Activated T-cell treated with anti-CD3 and anti-CD28 coated beads for 1 hour (primary cell): ENCODE measurements at places on chromosomes 13 and 19.

DNA sequence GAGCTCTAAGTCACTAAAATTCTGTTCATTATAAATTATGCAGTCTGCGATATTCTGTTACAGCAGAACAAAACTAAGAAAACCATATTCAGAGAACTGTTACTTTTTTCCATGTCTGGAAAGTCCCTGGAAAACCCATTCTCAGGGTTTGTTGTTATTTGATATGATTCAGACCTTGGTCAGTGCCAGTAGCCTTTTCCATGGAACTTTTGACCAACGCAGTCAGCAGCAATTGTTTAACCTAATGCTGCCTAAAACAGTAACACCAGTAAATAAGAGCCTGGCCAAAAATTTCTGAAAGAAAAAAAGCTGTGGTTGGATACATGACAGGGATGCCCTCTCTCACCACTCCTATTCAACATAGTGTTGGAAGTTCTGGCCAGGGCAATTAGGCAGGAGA, 402.7 kb downstream of the TBC1D4 start:
- no peak for DNase-seq

GRCh38 chr19:4694211-4694987, 24.3 kb upstream of the MYDGF start:
- no peak for DNase-seq

DNA sequence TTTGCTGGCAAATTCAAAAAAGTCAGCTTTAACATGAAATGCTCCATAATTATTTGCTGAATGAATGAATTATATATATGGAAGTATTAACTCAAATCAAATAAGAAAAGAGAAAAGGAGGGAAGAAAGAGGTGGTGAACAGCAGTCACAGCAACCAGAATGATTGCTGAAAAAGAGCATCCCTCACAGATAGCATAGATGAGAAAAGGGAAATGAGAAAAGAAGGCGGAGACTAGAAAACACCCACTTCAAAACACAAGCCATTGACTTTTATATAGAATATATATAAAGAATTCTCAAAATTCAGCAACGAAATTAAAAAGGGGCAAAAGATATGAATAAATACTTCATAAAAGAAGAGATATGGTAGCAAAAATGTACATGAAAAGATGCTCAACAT, 75.2 kb downstream of the CAB39L start:
- no peak for DNase-seq

DNA sequence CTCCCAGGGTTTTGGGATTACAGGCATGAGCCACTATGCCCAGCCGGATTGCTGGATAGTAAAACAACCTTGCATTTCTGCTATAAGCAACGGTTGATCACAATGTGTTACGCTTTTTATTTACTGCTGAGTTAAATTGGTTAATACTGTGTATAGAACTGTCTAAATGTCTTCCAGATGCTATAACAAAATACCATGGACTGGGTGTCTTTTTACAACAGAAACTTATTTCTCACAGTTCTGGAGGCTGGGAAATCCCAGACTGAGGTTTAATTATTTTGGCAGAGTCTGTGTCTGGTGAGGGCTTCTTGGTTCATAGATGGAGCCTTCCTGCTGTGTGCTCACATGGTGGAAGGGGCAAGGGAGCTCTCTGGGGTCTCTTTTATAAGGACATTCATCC, 65.5 kb downstream of the ING1 start:
- DNase-seq = no peak

- DNase-seq = no peak
These were observed 1600.9 kb upstream of the MIR17HG start for GRCh38 chr13:89746554-89746953.

DNA sequence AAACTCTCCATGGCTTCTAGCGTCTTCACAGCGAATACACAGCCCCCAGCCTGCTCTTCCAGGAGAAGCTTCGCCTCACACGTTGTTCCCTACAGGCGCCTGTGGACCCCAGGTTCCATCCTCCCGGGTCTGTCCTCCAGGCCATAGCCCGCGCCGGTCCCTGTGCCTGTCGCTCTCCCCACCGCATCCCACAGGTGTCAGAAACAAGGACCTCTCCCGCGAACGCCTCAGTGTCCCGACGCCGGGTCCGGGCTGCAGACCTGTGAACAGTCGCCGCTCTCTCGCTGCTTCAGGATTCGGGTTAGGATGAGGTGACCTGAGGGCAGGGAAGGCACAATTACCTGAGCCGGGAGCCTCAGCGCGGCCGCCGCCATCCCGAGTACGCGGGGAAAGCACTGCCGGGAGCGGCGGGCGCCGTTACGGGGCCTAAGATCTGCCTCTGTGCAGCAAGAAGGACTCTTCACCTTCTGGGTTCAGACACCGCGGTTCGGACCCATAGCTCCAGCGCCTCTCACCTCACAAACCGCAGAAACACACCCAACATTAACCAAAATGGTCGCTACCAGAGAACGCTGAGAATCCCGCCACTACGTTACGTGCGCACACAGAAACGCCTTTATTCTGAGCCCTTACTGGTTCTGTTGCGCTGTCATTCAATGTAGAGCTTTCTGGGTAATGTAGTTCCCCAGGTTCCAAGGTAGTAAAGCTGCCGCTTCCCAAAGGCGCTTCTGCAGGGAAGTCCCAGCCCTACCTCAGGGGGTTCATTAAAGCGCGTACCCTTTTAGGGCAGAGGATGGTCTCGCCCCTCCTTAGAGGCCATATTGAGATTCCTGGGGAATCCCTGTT, at the start of gene ZNF418:
TSS of gene ZNF418 (minus strand) at position 583 of the 846 bp plus-strand sequence. CDS start 1,580 bp downstream, outside the sequence.
- peak; percentile 8 for DNase-seq

DNA sequence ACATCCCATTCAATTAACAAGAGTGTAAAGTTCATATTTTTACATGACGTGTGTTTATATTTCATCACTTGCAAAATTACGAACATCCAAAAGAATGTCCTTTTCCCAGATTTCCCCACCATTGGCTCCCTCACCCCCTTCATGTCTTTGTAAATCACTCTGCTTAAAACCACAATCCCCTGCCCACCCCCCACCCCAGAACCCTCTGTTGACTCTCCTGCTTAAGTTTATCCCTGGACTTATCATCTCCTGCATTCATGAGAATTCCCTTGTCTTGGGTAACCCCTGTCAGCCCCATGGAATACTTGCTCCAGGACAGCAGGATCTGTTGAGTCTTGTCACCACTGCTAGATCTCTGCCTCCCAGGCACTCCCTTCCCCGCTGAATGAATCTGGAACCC, 109.9 kb downstream of the COL4A1 start:
- no peak for DNase-seq

DNA sequence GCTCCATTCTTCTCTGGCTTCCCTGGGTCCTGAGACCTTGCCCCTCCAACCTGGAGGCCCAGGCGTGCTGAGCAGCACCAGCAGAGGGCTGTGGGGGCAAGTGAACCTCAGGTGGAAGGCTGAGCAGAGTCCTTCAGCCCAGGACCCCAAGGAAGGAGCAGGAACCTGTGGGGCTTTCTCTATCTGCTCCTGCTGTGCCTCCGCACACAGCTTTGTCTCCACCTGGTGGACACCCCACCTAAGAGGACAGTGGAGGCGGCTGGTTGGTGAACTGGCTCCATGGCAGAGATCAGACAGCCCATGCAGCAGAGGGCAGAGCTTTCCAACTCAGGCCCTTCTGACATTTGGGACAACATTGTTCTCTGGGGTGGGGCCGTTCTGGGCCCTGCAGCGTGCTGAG, 19.7 kb downstream of the ZFR2 start:
- peak; percentile 40 for DNase-seq

DNA sequence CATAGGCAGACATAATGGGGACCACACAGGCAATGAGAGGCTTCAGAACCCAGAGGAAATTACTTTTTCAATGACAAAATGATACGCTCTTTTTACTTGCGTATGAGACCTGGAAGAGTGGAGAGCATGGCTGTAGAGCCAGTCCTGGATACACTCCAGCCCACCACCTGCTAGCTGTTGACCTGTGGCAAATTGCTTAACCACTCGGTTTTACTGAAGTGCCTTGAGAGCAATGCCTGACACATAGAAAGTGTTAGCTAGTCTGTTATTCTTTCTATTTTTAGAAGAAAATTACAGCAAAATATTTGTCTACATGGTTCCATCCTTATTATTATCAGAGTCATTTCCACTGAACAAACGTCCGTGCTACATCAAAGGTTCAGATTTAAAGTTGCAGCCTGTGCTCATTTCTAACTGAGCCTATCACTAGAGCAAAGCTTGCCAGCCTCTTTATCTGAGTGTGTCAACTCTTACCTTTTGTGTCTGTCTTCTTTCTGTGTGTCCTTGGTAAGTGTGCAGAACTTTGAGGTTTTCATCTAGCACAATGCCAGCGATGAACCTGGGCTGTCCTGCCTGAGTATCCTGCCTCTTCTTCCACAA, 9.6 kb upstream of the GPR183 start:
- no peak for DNase-seq

DNA sequence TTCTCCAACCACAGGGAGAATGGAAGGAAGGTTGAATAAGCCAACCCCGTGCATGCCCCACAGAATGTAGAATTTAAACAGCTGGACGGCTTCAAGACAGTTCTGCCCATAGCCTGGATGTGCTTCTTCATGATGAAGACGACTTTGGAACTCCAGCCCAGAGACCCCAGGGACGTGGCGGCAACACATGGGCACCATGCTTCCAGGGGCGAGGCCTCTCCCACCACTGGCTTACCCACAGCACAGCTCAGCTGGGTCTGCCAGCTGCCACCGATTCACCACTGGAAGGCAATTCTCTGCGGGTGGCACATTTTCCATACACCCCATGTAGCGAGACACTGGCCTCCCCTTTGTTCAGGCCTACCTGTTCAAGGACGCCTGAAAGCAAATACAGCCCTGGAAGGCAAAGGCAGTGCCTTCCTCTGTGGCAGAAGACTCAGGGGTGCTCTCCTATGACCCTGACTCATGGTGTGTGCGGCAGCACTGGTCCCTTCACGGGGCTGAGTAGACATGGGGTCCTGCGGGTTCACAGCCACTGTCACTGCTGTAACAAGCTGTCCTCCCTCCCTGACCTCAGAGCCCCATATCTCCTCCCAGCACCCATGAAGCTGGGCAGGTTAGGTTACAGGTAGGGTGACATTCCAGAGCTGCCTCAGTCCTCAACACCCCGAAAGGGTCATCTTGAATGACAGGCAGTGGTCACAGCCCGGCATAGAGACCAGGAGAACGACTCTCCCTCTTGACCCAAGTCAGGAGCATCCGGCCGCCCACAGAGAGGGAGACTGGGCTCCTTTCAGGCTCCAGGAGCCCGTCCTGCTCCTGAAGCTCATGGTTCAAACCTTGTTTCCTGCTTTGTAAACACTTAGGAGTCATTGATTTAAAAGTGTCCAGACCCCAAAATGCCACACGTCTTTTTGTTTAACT, 72.7 kb downstream of the SPACA7 start:
- no peak for DNase-seq

GRCh38 chr19:8575467-8575997, 1.7 kb downstream of the MYO1F start:
- peak; percentile 42 for DNase-seq

GRCh38 chr19:8635422-8635821, 5.0 kb downstream of the NFILZ start:
- no peak for DNase-seq

DNA sequence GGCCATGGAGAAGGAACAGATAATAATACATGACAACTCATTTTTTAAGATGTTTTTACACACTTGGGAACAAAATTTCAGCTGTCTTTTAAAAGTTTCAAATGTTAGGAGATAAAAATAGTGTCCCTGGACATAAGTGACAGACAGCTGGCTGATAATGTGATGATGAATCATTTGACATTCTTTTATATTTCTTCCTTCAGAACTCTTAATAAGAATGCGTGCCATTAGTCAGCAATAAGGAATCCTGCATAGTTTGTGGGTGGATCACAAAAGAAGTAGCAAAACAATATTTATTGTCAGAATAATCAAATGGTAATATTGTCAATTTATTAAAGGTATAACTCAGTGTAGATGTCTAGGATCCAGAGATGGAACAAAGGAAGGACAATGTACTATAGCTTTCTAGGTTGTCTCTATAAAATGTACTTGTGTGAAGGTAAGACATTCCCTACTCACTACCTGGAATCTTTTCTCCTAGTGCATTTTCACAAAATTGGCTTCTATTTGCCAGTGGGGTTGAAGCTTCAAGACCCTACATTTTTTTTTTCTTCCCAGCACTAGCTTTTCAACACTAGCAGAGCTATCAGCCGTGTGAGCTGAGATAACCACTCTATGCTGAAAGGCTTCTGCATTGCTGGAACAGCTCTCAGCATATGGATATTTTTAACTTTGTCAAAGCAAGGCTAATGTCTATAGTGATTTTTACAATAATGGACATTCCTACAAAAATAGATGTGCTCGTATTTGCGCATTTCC, 175.6 kb upstream of the SLITRK6 start:
- no peak for DNase-seq

DNA sequence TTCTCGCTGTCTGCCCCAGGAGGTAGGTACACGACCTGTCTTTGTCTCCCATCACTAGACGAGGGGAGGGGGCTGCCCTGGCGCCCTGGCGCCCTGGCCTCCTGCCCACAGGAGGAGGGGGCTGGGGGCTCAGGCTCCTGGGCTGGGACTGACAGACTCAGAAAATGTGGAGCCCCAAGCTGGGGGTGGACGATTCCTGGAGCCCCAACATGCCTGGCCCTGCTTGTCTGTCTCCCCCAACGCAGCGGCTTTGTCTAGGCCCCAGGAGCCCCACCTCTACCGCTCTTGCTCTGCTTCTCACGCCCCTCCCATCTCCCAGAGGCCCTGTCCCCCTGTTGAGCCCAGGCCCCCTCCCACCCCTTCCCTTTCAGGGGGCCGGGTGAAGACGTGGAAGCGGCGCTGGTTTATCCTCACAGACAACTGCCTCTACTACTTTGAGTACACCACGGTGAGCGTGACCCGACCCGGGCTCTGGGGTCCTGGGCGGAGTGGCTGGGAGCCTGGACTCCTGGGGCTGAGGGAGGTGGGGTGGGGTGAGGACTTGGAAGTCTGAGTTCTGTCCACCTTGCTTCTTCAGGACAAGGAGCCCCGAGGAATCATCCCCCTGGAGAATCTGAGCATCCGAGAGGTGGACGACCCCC, 8.6 kb downstream of the CYTH2 start:
- no peak for DNase-seq

DNA sequence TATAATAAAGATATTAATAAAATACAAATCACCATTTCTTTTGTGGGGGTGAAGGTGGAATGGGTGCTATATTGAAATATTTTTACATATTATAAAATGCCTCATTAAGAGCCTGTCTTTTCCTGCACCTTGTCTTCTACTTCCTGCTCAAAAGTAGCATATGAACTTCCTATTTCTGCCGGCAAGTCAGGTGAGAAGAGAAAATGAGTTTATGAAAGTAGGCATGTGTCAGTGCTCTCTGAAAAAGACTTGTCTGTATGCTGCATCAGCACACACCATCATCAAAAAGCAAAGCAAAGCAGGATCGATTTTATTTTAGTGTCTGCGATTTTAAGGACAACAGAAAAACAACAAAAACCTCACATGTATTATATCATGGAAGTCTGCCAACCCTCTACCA, 114.2 kb downstream of the RAP2A start:
- DNase-seq = no peak

GRCh38 chr13:113742000-113742441, 17.0 kb upstream of the TMEM255B start:
- DNase-seq = no peak

- DNase-seq = no peak
These were observed 231.7 kb downstream of the GGACT start for GRCh38 chr13:100356889-100357288.

GRCh38 chr19:41945135-41945766, 13.9 kb downstream of the RABAC1 start:
- DNase-seq = peak; percentile 69
